ENCODE measurements at places on chromosomes 16 and 17.

GRCh38 chr17:3972931-3973330 lies 8.7 kb upstream of the ATP2A3 start:
- no peak for DNase-seq

DNA sequence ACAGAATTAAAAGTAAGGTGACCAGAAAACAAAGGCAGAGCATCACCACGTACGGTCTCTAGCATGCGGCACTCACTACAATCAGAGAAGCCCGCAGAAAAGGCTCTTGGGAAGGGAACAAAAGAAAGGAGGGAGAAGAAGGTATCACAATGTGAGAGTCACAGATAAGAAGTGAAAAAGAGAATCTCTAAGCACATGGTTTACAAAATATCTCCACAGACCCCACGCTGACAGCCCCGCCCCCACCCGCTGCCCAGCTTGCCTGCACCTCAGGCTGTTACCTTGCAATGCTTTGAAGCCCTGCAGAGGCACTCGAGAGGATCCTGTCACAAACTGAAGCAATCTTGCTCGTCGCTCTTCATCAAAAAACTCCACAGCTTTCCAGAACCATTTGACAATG lies 40.5 kb downstream of the CEP95 start:
- no peak for DNase-seq

DNA sequence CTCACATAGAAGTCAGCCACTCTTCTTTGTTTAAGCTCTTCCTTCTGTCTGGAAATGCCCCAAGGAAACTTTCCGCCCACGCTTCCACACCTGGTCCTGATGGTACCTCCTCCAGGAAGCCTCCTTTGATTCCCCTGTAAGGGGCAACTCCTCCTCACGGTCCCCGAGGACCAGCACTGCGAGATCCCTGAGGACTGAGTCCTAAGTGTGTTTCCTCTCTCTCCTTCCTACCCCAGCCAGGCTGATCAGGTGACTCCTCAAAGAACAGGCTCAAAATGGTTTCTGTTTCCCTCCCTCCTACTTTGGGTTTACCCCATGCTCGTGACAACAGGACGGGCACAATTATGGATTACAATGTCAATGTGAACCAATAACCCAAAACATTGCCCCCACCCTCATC lies 63.0 kb upstream of the MED9 start:
- DNase-seq = no peak

DNA sequence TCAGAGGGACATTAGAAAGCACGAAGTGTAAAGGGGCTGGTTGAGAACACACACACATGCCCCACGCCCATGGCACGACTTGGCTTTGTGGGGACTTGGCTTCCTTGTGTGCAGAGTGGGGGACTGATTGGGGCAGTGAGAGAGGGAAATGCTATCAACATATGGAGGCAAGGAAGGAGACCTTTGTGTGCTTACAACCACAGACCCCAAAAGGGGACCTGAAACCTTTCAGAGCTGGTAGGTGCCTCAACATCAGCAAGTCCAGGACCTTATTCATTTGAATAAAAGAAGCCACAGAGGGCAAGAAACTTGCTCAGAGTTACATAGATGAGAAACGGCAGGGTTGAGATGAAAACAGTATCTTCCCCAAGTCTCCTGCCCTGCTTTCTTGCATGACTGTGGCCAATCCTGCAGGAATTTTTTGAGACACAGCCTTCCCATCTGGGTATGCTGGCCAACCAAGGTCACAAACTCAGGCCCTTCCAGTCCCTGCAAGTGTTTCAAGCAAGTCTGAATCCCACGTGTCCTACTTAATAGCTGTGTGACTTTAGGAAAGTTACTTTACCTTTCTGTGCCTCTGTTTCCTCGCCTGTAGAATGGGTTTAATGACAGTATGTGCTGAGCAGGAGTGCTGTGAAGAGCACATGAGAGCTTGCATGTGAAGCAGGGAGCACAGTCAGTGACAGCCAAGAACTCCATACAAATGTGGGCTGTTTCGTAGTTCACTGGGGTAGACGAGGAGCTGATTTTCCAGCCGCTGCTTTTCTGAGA lies 26.2 kb downstream of the C16orf78 start:
- no peak for DNase-seq

DNA sequence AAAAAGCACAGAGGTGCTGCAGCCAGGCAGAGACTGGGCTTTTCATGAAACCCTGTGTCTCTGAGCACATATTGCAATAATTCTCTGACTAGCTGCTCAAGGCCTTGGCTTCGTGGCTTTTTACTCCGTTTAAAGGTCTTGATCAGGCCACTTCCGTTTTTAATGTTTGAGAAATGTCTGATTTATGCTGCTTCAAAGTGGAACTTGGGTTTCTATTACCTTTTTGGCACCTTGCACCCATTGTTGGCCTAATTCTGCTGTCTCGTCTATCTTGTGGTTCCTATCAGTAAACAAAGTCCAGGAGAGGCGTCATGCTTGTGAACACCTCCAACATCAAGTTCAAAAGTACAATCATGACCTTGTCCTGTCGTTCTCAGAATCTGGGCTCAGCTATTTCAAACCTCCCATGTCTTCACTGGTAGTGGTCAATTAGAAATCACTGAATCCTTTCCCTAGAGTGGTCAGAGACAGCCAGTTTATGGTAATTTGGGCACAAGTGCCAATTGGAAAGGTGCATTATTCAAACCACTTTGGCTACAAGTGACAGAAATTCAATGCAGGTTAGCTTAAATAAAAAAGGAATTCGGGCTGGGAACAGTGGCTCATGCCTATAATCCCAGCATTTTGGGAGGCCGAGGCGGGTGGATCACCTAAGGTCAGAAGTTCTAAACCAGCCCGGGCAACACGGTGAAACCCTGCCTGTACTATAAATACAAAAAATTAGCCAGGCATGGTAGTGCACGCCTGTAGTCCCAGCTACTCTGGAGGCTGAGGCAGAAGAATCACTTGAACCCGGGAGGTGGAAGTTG lies 33.3 kb upstream of the METTL9 start:
- DNase-seq = no peak

DNA sequence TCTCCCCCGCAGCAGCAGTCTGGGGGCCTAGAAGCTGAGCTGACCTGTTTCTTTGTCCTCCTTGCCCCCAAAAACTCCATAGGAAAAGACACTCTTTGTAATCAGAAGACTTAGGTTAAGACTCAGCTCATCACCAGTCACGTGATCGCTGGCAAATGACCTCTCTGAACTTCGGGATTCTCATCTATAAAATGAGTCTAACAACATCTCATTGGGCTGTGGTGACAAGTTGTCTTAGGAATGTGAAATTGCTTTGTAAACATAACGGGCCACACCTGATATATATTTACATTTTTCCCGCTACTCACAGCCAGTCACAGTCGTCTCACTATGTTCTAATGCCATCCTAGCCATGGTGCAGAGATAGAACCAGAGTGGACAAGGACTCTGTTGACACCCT lies 86.0 kb upstream of the LHX1 start:
- DNase-seq = no peak

Measured in activated CD4-positive, CD25-positive, alpha-beta regulatory T cell treated with anti-CD3 and anti-CD28 coated beads, Interleukin-2, amount 50 U/mL, for 16 hours (primary cell).